ELR (cell line): ENCODE measurements at places on chromosomes 2 and 18.

DNA sequence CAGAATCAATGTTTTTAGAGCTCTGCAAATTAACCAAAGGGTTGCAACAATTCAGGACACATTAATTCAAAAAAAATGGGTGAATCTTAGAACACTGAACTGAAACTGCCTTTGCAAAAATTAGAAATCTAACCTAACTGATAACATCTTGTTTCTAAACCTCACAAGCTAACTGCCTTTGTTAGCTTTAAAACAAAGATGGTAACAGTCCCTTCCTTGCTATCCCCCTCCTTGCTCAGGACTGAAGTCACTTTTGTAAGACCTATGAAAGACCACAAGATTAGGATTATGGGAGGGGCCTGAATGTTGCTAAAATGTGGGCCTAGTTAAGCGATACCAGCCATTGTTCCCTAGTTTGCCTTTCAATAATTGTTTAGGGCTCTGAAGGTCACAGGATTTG is 44.9 kb upstream of the LONRF2 start:
- DNase-seq, result no peak

DNA sequence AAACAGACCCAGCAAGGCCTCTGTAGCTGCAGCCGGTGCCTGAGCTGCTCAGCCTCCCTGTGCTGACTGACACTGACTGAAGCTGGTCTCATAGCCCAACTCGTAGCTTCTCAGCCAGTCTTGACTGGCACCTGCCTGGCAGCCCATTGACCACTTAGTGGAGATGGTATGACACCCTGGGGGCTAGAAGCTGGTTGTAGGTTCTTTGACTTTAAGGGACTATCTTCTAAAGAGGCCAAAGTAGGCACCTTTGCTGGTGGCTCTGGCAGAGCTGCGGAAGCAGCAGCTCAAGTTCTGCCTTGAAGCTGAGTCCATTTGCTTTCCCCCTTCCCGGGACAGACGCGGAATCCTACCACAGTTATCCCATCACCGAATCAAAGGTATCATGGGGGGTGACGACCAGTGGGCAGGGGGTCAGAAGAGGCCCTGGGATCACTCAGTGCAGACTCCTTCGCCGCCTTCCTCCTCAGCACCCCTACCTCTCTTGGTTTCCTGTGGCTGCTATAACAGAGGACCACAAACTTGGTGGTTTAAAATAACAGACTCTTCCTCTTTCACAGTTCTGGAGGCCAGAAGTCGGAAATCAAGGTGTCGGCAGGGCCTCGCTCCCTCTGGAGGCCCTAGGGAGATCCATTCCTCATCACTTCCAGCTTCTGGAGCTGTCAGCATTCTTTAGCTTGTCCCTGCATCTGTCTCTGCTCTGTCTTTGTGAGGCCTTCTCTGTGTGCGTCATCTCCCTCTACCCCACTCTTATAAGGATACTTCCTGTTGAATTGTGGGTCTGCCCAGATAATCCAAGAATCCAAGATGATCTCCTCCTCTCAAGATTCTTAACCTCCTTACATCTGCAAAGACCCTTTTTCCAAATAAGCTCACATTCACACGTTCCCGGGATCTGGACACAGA is 13.7 kb upstream of the FOSL2 start:
- no peak for DNase-seq

GRCh38 chr2:109070290-109070689 is 58.7 kb upstream of the SH3RF3 start:
- DNase-seq, result no peak

- DNase-seq, result no peak
Measured at GRCh38 chr2:172433144-172433543, 5.8 kb downstream of the ITGA6 start.

GRCh38 chr2:19525313-19525712 is 166.9 kb upstream of the OSR1 start:
- DNase-seq, result no peak

GRCh38 chr2:157627594-157628476 is 829 bp downstream of the ACVR1C start:
- peak; percentile 2 for DNase-seq

- no peak for DNase-seq
Measured at GRCh38 chr2:168246072-168246482, 1.3 kb downstream of the STK39 start.

DNA sequence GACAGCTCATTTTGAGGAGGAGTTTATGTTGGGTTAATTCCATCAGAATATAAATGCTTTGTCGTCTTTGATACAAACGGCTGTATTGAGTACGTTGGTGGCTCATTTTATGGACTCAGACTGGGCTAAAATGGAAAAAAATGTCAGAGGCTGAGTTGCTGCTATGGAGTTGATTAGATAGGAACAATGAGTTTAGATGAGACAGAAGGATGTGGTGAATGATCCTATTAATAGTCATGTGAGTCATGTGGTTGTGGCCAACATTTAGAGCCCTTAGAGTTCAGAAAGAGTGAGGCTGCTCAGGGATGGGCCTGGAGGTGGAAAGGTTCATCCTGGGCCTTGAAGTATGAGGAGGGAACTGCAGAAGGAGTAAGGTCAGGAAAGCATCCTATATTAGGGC is 434.2 kb downstream of the MEIS1 start:
- peak; percentile 93 for DNase-seq

DNA sequence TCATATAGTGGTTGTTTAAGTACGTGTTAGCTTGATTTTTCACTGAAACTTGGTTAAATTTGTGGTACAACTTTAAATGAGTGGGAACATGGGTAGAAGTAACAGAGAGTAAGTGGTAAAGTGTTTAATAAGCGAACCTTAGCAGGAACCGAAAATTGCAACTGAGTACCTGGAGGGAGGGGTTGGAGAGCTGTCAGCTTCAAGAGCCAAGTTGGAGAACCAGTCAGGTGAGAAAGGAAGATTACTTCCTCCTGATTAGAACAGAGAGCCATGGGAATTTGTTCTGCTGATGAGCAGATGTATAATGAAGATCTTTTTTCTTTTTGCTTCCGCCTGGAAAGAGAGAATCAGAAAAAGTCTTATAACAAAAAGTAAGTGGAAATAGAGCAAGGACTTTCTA is 158.4 kb upstream of the CDH7 start:
- DNase-seq, result no peak

- no peak for DNase-seq
Measured at GRCh38 chr18:23113576-23113975, 21.7 kb upstream of the CABLES1 start.

DNA sequence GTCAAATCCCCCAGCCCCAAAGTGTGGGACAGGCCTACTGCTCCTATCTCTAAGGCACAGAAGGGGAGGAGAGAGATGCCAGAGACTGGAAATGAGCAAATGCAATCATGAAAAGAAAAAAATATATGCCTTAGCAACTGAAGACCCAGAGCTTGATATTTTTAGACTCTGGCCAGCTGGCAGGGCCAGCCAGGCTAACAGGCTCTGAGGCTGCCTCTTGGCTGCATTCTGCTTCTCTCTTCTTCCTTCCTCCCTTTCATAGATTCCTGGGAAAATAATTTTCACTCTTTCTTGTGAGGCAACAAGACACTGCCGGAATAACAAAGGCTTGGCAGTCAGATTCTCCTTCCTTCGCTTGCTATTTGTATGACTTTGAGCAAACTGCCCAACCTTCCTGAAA is 209.1 kb downstream of the RAD51AP2 start:
- DNase-seq, result no peak

DNA sequence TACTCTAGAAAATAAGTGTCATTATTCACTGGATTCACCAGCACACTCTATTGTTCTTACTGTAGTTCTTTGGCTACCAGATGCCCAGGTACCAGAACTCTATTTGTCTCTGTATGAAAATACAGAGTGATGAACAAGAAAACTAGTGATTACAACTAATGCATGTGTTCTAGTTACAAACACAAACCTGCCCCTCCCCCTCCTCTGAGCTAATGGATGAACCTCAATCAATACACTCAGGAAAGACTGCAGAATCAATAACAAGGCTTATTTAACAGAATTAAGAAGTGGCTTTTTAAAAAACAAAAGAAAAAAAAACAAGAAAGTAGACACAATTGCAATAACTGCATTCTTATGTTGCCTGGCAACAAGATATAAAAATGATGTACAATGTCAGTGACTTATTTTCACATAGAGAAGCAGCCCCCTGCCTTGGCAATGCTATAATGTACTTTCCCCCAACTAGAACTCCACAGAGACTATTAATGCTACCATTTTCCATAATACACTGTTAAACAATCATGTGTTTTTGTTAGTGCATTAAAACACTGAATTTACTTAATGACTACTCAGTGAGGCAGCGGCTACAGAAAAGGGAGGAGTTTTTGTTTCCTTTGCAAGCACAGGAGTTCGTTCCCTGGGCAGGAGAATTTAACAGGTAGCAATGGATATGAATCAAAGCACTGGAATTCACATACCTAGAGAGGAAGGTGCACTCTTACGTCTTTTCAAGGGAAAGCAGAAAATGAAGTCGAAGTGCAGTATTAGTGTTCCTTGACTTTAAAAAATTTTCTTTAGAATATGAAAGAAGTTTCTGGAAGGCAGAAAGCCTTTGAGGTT is 318.8 kb upstream of the REV1 start:
- no peak for DNase-seq

DNA sequence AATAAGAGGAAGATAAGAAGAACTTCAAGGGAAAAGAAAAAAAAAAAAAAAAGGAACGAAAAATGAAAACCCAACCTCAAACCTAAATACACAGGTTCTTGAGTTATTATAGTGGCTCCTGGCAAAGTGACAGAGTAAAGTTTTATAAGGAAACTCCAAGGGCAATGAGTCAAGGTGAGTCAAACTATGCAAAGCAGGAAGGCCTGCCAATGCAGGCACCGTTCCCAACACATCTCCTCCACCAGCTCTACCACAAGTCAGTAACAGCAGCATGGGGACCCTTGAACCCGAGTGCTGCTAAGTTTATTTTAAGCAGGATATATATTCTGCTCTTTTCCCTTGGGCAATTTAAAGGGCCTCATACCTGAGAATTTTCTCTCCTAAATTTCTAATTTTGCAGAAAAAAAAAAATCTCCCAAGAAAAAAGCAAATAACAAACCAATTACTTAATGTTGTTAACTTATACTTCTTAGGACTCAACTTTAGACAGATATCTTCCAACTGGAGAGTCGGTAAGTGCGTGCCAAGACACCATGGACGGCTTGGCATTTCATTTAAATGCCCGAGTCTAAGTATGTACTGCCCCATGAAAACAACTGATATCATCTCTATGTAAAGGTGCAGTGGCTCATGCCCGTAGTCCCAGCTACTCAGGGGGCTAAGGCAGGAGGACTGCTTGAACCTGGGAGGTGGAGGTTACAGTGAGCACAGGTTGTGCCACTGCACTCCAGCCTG is 75.7 kb upstream of the TFCP2L1 start:
- DNase-seq, result peak; percentile 96

- DNase-seq, result no peak
Measured at GRCh38 chr2:168798888-168799410, 3.5 kb upstream of the NOSTRIN start.

- DNase-seq, result peak; percentile 2
Measured at GRCh38 chr2:63301481-63301880, 250.9 kb downstream of the OTX1 start.

DNA sequence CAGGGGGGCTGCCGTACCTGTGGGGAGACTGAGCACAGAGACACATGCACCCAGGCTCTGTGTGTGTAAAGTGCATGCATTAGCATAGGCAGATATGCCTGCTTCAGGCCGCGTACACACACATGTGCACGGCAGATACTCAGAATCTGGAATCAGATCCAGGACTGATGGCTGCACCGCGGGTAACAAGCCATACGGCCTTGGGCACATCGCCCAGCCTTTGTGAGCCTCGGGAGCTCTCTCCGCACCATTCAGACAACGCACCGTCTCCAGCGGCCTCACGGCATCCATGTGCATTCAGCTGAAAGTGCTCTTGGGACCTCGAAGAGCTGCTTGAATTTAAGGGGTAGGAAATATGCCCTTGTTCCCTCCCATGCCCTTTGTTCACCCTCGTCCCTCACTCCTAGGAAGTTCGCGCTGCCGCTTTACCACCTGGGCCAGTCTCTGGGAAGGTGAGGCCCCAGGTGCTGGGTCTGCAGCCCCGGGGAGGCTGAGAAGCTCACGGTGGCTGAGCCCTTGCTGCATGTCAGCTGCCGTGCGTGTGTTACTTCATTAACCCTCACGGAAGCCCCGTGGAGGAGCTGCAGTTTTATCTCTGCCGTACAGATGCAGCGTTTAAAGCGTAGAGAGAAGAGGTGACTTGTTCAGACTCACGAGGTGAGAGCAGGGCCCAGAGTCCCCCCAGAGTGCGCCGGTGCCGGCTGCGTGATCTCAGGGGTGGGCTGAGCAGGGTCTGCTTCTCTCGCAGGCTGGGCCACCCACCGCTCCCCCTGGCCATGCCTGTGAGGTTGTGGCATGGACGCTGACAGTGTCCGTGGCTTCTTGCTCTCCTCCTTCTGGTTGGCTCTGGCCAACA is 377.7 kb upstream of the MYT1L start:
- no peak for DNase-seq

DNA sequence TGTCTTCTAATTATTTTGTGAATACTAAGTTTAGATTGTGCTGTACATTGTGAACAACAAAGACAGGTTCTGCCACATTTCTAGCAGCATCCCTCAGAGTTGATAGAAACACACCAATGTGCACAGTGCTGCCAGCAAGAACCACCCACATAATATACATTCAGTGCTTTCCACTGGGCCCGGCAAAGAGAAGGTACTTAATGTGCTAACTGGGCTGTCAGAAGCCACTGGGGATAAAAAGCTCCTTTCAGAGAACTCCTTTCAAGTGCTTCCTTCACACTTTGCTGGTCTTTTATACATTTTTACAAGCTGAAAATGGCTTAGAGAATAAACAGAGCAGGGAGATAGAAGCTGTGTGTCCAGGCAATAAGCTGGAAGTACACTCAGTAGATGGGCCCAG is 58.0 kb upstream of the CAPN13 start:
- no peak for DNase-seq
